ENCODE measurements at places on chromosomes 13 and 19. TPM values are rescaled to one million over a fixed set of nuclear protein-coding genes. Genes with fewer than 3 reads are reported as not detected.

DNA sequence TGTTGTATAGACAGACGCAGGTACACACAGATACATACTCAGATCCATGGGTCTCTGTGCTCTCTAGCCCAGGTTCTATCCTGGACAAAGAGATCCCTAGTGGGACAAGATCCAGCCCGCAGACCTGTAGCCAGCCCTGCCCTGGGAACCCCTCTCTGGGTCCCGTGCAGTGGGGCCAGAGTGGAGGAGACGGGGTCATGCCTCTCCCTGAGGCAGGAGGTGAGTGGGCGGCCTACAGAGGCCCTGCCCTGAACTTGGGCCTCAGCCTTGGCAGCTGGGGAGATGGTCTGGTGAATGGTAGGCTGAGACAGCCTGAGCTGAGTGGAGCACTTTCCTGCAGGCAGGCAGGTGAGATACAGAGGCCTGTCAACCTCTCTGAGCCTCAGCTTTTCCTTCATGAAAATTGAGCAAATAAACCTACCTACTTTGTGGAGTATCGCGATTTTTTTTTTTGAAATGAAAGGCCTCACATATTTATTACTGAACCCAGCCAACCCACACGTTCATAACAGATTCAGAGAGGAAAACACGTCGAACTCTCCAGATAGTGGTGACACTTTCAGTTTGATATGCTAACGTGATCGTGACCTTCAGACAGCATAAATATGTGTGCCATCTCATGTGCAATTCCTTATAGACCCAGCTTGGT lies 3.4 kb upstream of the JUND start:
- DNase-seq = no peak

- DNase-seq = no peak
These were observed 9.6 kb downstream of the IGFLR1 start for GRCh38 chr19:35732540-35733179.

DNA sequence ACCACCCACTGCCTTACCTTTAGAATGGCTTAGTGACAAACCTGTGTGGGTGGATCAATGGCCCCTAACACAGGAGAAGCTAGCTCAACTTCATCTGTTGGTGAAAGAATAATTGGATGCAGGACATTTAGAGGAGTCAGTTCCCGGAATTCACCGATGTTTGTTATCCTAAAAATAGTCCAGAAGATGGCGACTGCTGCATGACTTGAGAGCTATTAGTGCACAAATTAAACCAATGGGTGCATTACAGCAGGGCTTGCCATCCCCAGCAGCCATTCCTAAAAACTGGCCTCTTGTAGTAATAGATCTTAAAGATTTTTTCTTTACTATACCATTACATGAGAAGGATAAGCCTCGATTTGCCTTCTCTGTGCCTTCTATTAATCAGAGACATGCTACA lies 46.8 kb upstream of the ZNF726 start:
- DNase-seq = no peak

DNA sequence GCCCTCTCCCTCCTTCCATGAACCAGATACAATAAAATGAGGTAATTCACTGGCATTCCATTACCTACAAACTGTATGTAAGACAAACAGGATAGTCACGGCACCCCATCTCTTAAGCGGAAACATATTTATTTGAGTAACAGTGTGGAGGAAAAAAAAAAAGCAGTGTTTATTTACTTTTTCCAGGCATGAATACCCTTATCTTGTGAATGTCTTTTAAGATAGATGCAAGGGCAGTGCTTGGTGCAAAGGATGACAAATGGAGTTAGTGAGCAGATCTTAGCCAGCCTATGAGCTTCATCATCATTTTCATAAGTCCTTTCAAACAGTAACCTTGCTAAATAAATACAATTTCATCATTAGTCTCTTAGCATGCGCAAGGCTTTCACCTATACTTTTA lies 1661.8 kb upstream of the SPRY2 start:
- DNase-seq = peak; percentile 32

GRCh38 chr13:51303063-51303552 lies 36.4 kb upstream of the SERPINE3 start:
- DNase-seq = no peak

GRCh38 chr13:19957320-19958154 lies 990 bp upstream of the ZMYM2 start:
- no peak for DNase-seq

DNA sequence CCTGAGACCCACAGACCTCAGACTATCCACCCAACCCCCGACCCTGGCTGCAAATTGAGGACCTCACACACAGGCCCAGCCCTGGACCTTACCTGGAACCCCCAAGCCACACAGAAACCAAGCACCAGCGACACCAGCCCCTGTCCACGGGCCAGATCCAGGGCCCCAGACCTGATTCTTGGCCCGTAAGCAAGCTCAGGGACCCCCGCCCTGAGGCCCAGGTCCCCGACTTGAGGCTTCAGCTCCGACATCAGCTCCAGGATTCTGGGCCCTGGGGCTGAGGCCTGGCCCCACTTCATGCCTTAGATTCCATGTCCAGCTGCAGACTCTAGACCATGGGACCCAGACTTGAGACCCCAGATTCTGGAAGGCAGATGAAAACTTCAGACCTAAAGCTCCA lies 6.3 kb downstream of the TTYH1 start:
- DNase-seq = no peak

- DNase-seq = no peak
These were observed 170.7 kb upstream of the TSHZ3 start for GRCh38 chr19:31519908-31520307.

DNA sequence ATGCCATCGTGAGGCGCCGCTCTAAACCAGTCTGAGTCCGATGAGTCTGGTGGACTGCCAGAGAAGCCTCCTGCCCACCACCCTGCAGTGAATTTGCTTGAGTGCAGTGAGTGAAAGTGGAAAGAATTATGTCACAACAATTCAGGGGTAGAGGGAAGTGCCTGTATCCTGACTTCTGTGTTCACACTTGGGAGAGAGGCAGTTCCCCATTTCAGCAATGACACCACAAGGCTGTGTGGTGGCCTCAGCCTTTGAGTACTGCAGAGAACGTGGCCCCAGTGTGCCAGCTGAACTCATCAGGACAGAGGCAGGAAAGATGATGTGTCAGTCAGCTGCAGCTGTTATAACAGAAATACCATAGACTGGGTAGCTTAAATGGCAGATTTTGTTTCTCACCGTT lies 155.6 kb downstream of the COG6 start:
- DNase-seq = no peak

DNA sequence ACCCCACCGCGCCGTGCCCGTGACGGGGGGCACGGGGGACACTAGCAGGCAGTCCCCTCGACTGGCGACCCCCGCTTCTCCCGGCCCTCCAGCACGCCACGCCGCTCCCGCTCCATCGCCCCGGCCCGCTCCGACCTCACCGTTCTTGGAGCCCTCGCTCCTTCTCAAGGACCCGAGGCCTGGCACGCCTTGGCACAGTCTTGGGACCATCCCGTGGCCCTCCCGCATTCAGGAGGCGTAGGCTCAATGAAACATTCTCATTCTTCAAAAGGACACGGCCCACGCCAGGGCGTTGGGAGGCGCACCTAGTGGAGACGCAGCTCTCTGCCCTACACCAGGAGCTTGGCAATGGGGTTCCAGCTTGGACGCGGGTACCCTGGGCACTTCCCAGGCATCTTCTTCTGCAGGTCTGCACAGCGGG lies 473 bp upstream of the CERS1 start:
- no peak for DNase-seq

DNA sequence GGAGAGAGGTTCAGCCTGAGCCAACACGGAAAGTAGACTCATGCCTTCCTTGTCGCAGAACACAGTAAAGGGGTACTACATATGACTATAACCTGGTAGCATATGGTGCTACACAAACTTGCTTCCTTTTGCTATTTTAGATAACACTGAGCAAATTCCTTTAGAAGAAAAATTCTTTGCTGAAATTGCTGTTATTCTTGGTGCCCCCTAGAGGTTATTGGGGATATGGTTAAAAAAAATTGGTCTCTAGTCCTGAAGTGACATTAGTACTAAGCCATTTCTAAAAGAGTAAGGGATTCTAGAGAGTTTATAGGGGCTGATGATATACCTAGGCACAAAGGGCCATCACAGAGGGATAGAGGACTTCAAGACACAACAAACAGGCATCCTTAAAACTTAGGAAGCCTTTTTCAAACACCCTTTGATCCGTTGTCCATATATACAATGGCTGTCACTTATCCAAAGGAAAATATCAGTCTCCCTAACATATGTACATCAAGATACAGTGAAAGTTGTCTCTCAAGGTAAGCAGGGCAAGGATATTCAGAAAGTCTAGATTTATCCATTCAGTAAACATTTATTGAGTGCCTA lies 13.9 kb upstream of the HS6ST3 start:
- DNase-seq = no peak

DNA sequence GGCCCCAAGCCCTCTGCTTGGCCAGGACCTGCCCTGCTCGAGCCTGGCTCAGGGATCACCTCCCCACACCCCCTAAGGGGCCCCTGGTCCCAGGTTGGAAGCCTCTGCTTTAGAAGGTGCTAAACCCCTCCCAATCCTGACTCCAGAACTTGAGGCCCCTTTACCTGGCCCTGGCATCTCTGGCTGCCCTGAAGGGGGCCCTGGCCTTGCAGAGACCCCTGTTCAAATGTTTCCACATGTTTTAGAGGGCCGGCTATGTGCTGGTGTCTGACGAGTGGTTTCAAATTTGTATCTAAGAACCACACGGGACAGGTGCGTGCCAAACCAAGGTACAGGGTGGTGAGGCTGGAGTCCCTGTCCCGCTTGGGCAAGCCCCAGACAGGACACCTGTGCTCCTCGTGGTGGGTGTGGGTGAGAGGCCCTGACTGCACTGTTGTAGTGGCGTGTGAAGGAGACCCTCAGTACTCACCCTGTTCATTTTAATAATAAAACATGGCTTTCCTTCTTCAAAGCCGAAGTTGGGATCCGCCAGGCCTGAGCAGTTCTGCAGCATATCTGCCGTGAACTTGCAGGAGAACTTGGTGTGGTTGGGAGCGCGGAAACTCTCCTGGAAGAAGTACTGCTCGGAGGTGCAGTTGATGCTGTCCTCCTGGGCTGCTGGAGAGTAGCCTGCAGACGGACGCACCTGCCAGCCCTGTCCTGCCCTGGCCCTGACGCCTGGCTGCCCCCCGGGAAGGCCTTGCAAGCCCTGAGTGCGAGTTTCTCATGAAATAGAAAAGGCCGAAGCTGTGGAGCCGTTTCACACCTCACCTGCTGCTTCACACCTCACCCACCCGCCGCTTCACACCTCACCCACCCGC lies 5.4 kb downstream of the ATP4B start:
- DNase-seq = no peak

DNA sequence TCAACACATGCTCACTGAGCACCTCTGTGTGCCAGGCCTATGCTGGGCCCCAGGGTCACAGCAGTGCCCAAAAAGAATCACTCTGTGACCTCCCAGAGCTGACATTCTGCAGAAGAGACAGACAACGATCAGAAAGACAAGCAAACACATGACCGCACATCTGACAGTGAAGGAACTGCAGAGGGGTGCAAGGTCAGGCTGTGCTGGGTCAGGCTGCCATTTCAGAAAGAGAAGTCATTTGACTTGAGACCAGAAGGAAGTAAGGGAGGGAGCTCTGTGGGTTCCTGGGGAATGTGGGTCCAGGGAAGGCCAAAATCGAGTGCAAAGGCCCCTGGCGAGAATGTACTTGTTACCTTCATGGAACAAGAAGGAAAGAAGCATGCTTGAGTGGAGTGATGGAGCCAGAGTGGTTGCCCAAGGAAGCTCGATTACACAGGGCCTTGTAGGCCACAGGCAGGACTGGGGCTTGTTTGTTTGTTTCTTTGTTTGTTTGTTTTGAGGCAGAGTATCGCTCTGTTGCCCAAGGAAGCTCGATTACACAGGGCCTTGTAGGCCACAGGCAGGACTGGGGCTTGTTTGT lies 11.4 kb upstream of the CD22 start:
- no peak for DNase-seq

- DNase-seq = no peak
These were observed 800 bp downstream of the ELL start for GRCh38 chr19:18520848-18521691.

GRCh38 chr13:109776575-109776974 lies 9.8 kb downstream of the IRS2 start:
- DNase-seq = no peak

- DNase-seq = no peak
These were observed 46.9 kb downstream of the SOX1 start for GRCh38 chr13:112113851-112114250.

DNA sequence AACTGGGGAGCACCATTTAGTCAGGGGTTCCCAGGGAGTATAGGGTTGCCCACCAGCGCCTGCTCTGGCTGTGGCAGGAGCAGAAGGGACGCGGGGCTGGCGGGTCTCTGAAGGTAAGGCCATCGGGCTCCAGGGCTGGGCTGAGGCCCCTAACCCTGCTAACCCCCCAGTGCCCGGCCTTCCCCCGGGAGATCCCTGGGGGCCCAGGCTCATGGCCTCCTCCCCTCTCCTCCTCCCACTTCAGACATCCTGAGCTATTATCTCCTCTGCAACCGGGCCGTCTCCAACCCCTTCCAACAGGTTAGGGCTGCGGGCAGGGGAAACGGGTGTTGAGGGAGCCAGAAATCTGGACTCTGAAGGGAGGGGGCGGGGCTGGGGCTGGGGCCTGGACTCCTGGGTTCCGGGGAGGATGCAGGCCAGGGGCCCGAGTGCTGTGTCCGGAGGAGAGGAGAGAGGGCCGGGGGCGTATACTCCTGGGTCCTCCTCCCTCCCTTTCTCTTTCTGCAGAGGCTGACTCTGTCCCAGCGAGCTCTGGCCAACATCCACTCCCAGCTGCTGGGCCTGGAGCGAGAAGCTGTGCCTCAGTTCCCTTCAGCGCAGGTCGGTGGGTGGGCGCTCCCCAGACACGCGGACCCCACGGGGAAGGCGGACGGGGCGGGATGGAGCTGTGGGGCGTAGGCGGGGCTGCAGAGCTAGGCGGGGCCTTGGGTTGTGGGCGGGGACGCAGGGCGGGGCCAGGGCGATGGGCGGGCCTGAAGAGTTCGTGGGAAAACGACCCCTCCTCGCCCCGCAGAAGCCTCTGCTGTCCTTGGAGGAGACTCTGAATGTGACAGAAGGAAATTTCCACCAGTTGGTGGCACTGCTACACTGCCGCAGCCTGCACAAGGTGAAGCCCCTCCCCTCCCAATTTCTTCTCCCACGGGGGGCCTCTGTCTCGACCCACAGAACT lies 15.3 kb downstream of the TTYH1 start:
- DNase-seq = no peak

DNA sequence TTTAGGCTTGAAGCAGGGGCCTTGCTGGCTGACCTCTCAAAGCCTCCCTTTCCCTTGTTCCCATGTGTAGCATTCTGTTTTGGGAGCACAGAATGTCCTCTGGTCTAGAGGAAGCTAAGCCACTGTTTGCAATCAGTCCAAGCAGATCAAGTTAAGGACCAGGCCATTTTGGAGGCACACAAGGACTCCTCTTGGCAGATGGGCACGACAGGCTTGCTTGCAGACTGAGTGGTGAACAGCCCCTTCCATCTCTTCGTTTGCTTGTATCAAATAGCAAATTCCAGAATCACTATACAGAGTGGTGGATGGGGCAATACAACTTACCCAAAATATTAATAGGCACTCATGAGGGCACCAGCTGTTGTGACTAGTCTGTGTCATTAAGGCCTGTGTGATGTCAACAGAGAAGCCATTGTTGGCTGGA lies 215.5 kb upstream of the SERP2 start:
- DNase-seq = no peak

CYP2A6 gene
- total RNA-seq = not detected

TICAM1 gene
- total RNA-seq = 0.64 TPM

GJB2 gene
- total RNA-seq = not detected
